ENCODE measurements at places on chromosomes 16 and 17. TPM values are rescaled to one million over a fixed set of nuclear protein-coding genes. Genes with fewer than 3 reads are reported as not detected.
A peak's percentile ranks its signal among the peaks of the same experiment; 100 is the strongest.

IGFALS gene
- total RNA-seq = not detected

GRN gene
- 185 TPM for total RNA-seq

DNA sequence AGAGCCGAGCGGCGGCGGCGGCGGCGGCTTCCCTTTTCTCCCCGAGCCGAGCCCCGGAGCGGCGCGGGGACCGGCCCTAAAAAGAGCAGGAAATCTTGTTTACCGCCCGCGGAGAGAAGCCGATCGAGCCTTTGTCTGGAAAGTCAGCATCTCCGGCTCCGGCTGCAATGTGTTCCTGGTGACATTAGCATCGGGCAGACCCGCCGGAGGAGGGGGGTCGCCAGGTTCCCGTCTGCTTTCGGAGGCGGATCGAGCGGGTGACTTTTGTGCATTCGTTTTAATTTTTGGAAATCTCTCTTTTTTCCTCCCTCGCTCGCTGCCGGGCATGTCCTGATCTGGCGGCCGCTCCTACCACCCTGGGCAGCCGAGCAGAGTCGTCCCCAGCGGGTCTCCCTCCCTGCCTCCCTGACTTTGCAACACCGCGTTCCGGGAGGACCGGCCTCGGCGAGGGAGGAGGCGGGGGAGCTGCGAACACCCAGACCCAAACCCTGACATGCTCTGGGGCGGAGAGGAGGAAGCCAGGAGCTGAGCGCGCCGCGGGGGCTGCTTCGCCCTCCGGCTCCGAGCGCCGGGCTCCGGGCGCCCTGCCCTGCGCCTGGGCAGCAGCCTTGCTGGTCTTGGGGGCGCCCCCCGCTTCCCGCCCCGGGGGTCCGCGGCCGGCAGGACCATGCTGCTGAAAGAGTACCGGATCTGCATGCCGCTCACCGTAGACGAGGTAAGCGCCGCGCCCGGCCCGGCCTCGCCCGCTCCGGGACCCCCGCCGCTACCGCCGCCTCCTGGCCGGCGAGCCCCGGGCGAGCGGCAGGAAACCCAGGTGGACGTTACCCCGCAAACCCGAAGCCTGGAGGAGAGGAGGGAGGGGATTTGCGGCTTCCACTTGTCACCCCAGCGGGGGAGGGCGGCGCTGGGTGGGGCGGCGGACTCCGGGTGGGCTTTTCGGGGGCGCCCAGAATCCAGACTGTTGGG is 690 bp downstream of the PITPNC1 start:
- DNase-seq = peak; percentile 71

GRCh38 chr16:30567160-30567990 is 4.1 kb downstream of the ZNF688 start:
- DNase-seq = no peak

GRCh38 chr17:44363613-44364159 is at the start of gene FAM171A2:
FAM171A2 (minus strand) TSS chr17:44363853; CDS start chr17:44363714, 139 bp downstream.
- DNase-seq = peak; percentile 79

- DNase-seq = no peak
These were observed 9.2 kb upstream of the KAT7 start for GRCh38 chr17:49779156-49779738.

Data from WTC11 (cell line).